Ovary (tissue), 10 donors: ENCODE measurements at places on chromosomes 5 and 9. TPM values are rescaled to one million over a fixed set of nuclear protein-coding genes. Genes with fewer than 3 reads are reported as not detected.

The NUP188 gene
- 25.1 TPM for polyA plus RNA-seq

The PRUNE2 gene
- 35.5 TPM for polyA plus RNA-seq

The SCGB3A2 gene
- not detected for polyA plus RNA-seq

The PTCH1 gene
- 17.5 TPM for polyA plus RNA-seq

The RETREG1 gene
- polyA plus RNA-seq = 1.0 TPM

The ANKRD34B gene
- polyA plus RNA-seq = not detected

The LMX1B gene
- 0.08 TPM for polyA plus RNA-seq

The CEL gene
- polyA plus RNA-seq = 1.3 TPM

The RAB14 gene
- polyA plus RNA-seq = 96.6 TPM

The EGFLAM gene
- 37.5 TPM for polyA plus RNA-seq

The SLC36A3 gene
- not detected for polyA plus RNA-seq

The BARX1 gene
- 0.07 TPM for polyA plus RNA-seq

The GCNT4 gene
- 1.2 TPM for polyA plus RNA-seq

The ACOT12 gene
- polyA plus RNA-seq = not detected

The NMUR2 gene
- polyA plus RNA-seq = not detected

The PRR16 gene
- polyA plus RNA-seq = 4.8 TPM

The HOMER1 gene
- polyA plus RNA-seq = 2.8 TPM

The GCNT1 gene
- polyA plus RNA-seq = 0.90 TPM

The HMCN2 gene
- polyA plus RNA-seq = 1.5 TPM

The FGF1 gene
- 3.6 TPM for polyA plus RNA-seq

The CTSL gene
- 219 TPM for polyA plus RNA-seq

The ECSCR gene
- 32.8 TPM for polyA plus RNA-seq

The TMEM167A gene
- polyA plus RNA-seq = 18.5 TPM

The PDE8B gene
- 0.73 TPM for polyA plus RNA-seq

The DMGDH gene
- 2.1 TPM for polyA plus RNA-seq

The PCDHGA3 gene
- 2.9 TPM for polyA plus RNA-seq

The GABRA6 gene
- polyA plus RNA-seq = not detected

The ZNF622 gene
- polyA plus RNA-seq = 27.2 TPM

The TENT4A gene
- polyA plus RNA-seq = 12.4 TPM

The MEIKIN gene
- not detected for polyA plus RNA-seq

The KIF3A gene
- 4.2 TPM for polyA plus RNA-seq

The PCDHGA11 gene
- 1.4 TPM for polyA plus RNA-seq

The STKLD1 gene
- polyA plus RNA-seq = 1.3 TPM

The SERF1A gene
- 3.1 TPM for polyA plus RNA-seq

The MYOT gene
- 2.2 TPM for polyA plus RNA-seq

The KCNV2 gene
- polyA plus RNA-seq = not detected

The MAST4 gene
- polyA plus RNA-seq = 21.6 TPM

The CNOT8 gene
- 35.4 TPM for polyA plus RNA-seq

The PCDHA11 gene
- polyA plus RNA-seq = 0.08 TPM

The HTR1A gene
- polyA plus RNA-seq = 0.10 TPM

The PGM5 gene
- polyA plus RNA-seq = 124 TPM

The DND1 gene
- 0.98 TPM for polyA plus RNA-seq
